CD4-positive, alpha-beta T cell treated with Interleukin-21 for 1 hour (primary cell): ENCODE measurements at places on chromosomes 13 and 19.
A peak's percentile ranks its signal among the peaks of the same experiment; 100 is the strongest.

- no peak for DNase-seq
Observed at GRCh38 chr19:12111943-12112637, 28.1 kb downstream of the ZNF20 start.

DNA sequence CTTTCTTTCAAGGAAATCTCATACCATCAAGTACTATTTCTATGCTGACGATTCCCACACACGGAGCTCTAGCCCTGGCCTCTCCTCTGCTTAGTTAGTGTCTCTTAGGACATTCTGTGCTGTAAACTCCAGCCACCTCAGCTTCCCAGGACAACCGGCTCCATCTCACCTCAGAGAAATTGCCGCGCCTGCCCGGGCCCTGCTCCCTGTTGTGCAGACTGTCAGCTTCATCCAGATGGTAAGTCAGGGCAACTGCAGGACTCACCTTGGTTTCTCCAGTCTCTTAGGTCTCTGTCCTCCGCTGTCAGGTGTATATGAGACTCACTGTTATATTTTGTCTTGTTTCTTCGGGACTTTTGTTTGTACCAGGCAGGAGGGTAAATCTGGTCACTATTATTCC lies 98.7 kb downstream of the SPACA7 start:
- no peak for DNase-seq

DNA sequence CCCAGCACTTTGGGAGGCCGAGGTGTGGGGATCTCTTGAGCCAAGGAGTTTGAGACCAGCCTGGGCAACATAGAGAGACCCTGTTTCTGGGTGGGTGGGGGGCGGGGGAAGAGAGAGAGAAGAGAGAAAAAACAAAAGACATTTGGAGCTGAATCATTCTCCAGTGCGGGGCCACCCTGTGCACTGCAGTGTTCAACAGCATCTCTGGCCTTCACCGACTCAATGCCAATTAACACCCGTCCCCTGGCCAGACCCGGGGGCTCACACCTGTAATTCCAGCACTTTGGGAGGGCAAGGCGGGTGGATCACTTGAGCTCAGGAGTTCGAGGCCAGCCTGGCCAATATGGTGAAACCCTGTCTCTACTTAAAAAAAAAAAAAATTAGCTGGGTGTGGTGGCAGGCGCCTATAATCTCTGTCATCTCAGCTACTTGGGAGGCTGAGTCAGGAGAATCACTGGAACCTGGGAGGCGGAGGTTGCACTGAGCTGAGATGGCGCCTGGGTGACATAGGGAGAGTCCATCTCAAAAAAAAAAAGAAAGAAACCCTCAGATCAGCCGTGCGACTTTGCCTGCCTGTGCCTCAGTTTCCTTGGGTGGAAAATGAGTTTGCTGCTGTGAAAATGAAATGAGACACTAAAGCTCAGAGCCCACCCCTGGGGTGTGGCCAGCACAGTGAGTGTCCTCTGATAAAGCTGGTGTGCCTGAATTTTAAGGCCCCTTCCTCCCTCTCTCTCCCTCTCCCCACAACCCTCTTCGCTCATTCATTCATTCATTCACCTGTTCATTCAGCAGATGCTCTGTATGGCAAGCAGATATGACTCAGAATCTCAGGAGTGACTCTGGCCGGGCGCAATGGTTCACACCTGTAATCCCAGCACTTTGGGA lies 6.4 kb downstream of the KLF2 start:
- peak; percentile 74 for DNase-seq

DNA sequence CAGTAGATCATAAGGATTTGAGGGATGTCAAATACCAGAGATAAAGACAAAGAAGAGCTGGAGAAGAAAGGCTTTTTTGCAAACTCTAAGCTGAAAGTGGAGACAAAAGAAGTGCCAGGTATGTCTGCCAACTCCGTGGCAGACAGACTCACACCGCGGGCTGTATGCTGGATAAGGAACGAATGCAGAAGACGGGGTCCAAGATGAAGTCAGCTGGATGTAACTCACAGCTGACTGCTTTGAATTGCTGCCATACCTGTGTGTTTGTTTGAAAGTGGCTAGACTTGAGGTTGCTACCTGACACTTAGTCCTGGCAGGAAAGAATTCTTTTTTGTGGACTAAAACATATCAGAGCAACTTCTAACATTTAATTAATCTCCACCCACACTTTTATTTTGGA lies 398.8 kb downstream of the DLEU7 start:
- DNase-seq: no peak

DNA sequence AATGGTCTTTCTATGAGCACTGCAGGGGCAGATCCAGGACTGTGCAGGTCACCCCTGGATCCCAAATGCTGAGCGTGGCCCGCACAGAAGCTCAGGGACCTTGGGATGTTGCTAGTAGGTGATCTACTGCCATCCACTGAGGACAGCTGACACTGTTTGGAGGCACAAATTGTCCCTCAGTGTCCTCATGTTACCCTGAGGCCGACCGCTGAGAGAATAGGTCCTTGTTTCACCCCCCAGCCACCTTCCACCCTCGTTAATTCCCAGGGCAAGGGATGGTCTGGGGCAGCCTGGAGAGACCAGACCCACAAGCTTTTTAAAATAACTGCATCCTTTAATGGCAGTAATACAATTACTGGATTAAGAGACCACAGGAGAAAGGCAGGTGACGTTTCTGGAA lies 15.4 kb upstream of the TMEM160 start:
- no peak for DNase-seq

DNA sequence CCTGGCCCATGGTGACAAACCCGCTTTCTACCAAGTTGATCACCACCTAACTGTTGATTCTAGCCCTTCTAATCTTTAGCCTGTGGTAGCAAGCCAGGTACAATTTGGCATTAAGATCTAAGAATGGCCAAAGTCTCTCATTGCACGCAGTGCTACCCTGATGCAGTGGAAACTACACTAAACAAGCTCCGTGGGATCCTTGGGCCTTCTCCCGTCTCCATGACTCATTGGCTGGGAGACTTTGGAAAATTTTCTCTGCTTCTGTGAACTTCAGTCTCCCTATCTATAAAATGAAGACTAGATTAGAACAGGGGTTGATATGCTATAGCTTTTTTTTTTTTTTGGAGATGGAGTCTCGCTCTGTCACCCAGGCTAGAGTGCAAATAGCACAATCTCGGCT lies 223.0 kb downstream of the TSHZ3 start:
- no peak for DNase-seq

GRCh38 chr19:50300051-50300450 lies 29.1 kb downstream of the KCNC3 start:
- no peak for DNase-seq

GRCh38 chr19:18604820-18605159 lies 1.8 kb downstream of the CRLF1 start:
- DNase-seq: no peak

- DNase-seq: no peak
Observed at GRCh38 chr13:44414716-44415115, 41.1 kb downstream of the SERP2 start.

GRCh38 chr19:40464059-40465024 lies 1.2 kb downstream of the BLVRB start:
- peak; percentile 76 for DNase-seq

DNA sequence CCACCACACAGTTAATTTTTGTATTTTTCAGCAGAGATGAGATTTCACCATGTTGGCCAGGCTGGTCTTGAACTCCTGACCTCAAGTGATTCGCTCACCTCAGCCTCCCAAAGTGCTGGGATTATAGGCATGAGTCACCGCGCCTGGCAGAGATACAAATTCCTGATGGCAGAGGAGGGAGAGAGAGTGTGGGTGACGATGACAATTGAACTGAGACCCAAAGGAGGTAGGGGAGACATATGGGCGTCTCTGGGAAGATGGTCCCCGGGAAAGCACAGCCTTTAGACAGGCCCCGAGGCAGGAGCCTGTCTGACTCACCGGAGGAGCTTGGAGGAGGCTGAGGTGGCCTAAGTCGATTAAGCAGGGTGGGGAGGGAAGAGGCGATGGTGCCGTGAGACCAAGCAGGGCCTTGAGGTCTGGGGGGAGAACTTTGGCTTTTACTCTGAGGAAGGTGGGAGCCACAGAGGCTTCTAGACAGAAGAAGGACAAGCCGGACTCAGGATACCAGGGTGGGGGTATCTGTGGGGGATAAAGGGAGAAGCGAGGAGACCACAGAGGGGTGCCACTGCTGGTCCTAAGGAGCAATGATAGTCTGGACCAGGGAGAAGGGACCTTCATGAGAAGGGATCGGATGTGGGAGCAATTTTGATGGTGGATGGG lies 38.2 kb downstream of the ARRDC2 start:
- DNase-seq: no peak

DNA sequence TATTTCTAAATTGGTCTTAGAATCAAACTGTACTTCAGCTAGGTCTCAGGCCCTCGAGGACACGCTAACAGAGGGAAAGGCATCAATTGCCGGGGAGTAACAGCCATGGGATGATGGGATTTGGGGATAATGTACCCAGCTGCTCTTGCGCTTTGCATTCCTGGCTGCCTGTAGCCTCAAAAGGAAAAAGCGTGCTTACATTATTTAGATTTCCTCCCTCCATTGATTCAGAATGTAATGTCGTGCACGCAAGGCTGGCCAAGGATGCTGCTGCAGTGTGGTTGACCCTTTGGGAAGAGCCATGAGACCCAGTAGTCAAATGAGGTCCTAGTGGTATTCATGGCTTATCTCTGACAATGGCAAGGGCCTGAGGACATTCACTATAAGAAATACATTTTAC lies 95.1 kb downstream of the SLC7A1 start:
- DNase-seq: no peak

- DNase-seq: peak; percentile 91
Observed at GRCh38 chr19:11355160-11356073, at the start of gene PLPPR2. Gene PLPPR2, plus strand, starts transcription at chr19:11355432. Its CDS starts 2,242 bp downstream, at chr19:11357674.

GRCh38 chr13:59839186-59839585 lies 324.5 kb downstream of the DIAPH3 start:
- no peak for DNase-seq

DNA sequence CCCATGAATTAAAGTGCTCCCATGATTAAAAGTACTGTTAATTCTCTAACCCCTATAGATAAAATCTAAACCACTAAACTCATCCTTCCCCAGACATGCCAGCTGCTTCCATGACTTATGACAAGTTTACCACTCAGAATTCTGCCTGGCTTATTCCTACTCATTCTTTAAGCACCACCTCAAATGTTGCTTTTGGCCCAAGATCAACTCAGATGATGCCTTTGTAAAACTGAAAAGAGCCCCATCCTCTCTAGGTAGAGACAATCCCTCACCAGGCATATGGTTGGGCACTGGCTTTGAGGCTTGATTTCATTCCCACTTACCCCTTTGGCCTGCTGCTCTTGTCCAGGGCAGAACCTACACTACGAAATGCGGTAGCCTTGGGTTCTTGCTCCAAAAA lies 250.0 kb downstream of the DNAJC15 start:
- DNase-seq: no peak

DNA sequence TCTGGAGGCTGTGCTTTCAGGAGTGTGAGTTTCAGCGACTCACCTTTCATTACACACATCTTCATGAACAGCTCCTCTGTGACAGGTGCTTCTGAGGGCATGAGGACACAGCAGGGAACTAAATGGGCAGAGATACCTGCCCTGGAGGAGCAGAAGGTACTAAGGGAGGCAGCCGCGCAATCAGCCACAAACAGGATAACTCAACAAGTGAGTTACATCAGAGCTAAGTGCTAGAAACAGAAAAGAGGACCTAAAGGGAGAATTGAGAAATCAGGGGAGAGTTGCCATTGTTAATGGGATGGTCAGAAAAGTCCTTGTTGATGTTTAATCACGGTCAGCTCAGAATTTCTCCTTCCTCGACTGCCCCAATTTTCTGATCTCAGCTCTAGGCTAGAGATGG lies 42.5 kb downstream of the SYDE1 start:
- DNase-seq: no peak

DNA sequence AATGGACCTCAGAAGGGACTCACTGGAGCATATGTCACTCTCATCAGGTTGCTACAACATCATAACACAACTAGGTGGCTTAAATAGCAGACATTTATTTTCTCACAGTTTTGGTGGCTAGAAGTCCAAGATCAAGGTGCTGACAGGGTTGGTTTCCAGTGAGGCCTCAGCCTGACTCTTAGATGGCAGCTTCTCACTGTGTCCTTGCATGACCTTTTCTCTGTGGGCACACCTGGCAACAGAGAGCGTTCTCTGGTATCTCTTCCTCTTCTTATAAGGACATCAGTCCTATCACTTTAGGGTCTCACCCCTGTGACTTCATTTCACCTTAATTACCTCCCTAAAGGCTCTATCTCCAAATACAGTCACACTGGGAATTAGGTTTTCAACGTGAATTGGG lies 74.5 kb downstream of the CYSLTR2 start:
- no peak for DNase-seq

DNA sequence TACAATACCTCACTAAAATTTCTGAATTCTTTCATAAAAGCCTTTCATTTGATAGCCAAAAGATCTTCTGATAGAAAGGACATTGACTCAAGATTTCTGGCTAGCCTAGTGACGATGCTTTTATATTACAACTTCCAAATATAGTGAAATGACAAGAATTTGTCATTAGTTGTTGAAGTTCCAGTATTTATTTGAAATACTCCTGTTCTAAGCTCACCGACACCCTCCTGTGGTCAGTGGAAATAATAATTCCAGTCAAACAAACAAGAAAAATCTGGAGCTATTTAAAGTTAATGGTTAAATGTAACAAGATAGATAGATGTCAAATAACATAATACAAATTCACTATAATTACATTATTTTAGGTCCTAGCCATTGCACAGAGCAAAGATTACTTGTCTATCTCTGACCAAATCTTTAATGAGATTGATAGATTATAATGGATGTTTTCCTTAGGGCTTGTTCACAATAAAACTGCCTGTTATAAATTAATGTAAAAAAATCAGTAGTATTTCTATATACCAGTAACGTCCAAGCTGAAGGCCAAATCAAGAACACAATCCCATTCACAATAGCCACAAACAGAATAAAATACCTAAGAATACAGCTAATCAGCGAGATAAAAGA lies 195.5 kb downstream of the RGCC start:
- DNase-seq: peak; percentile 64

GRCh38 chr19:49224879-49225278 lies 67.3 kb downstream of the TRPM4 start:
- peak; percentile 3 for DNase-seq

DNA sequence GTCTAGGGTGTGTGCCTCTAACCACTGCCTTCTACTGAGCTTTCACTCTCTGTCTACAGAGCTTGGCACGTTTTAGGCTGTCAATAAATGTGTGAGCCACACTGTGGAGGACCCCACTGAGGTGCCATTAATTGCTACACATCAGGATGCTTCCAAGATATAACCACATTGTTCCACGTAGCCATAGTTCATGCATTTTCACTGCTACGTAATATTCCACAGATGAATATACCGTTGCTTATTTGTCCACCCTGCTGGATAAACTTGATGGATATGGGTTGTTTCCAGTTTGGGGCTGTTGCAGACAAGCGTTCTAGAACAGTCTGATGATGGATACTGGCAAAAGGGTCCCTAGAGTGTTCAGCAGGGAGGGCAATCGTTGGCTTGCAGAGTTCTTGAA lies 11.3 kb upstream of the NUMBL start:
- no peak for DNase-seq

- no peak for DNase-seq
Observed at GRCh38 chr13:43911871-43912270, 32.2 kb downstream of the LACC1 start.

- no peak for DNase-seq
Observed at GRCh38 chr19:8642561-8642960, 12.1 kb downstream of the NFILZ start.
